ENCODE measurements at places on chromosomes 12 and 14. TPM values are rescaled to one million over a fixed set of nuclear protein-coding genes. Genes with fewer than 3 reads are reported as not detected.

DNA sequence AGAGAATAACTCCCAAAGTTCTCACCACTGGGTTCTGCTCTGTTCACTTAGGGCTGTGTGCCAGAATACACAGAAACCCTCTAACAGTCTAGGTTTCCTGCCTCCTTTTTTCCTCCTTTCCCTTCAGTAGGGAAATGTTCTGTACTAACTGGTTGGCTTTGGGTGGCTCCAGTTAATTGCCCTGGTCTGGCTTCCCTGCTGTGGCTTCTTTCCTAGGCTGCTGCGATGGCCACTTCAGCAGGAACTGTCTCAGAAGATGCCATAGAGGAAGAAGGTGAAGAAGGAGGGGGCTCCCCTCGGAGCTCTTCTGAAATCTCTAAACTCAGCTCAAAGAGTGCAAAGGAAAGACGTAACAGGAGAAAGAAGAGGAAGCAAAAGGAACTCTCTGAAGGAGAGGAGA is 115.2 kb downstream of the SCN8A start:
- no peak for DNase-seq

DNA sequence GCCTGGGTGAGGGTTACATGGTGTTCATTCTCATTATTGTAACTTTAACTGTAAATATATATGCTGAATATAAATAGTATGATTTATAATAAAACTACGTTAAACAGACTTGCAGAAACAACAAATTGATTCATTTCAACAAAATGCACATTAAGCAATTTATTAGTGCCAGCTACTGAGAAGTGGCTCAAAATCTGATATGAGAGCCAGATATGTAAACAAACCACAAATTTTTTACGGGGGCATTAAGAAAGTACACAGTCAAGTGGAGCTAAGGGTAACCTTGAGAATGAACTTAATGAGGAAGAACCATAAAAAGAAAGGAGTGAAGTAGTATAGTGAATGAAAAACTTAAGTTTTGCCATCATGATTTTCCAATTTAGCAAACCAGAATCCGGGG is 40.3 kb downstream of the CEP128 start:
- DNase-seq, result no peak

DNA sequence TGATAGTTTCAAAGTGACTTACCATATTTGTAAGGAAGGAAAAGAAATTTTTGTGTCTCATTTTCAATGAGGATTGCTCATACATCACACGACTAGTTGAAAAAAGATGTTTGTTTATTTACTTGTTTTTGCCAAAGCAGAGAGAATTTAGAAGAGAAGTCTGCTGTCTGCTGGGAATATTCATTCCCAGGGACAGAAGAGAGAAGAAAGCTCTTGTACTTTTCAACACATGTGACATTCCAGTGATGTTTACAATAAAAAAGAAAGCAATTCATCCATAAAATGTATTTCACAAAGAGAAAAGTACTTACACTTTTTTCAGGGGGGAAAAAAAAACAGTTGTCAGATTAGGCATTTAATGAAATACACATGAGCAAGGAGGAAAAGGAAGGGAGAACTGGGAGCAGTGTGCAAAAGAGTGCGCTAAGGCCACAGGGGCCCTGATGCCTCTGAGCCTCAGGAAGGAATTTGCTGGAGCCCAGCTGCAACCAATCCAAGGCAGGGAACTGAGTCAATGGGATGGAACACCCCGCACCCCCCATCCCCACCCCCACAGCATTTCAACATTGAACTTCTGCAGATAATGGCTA is 115.0 kb downstream of the RPAP3 start:
- no peak for DNase-seq

DNA sequence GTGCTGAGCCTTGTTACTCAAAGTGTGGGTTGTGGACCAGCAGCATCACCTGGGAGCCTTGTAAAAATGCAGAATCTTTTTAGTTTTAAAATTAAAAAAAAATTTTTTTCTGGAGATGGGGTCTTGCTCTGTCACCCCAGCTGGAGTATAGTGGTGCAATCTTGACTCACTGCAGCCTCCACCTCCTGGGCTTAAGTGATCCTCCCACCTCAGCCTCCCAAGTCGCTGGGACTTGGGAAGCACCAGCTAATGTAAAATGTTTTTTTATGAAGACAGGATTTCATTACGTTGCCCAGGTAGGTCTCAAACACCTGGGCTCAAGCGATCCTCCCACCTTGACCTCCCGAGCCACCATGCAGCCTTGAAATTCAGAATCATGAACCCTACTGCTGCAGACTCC is 14.4 kb downstream of the MYBPC1 start:
- no peak for DNase-seq

- no peak for DNase-seq
Observed at GRCh38 chr14:66496188-66496807, 10.1 kb downstream of the CCDC196 start.

- no peak for DNase-seq
Observed at GRCh38 chr14:51207621-51208020, 32.4 kb upstream of the TMX1 start.

GRCh38 chr14:95895720-95896119 is 19.1 kb downstream of the TUNAR start:
- DNase-seq, result no peak

DNA sequence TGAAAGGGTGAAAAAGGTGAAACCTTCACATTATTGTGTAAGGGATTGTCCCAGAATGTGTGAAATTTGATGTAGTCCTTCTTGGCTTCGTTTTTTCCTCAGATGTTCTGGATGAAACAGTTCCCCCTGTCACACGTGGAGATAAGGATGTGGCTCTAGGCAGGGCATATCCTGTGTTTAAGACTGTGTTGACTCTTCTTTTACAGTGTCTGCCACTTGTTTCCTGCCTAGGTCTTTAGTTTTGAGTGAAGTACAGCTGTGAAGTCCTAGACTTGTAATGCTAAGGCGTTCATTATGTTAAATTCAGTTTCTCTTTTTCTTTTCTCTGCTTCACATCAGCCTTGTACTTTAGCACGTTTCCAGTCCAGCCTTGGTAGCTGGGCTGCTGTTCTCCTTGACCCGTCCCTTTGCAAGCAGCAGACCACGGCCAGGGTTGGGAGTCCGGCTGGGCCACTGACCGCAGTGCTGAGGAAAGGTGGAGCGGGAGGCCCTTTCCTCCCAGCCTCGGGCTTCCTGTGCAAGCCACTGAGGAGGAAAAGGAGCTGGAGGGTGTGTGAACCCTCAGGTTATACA is 59.1 kb downstream of the RASSF3 start:
- no peak for DNase-seq

DNA sequence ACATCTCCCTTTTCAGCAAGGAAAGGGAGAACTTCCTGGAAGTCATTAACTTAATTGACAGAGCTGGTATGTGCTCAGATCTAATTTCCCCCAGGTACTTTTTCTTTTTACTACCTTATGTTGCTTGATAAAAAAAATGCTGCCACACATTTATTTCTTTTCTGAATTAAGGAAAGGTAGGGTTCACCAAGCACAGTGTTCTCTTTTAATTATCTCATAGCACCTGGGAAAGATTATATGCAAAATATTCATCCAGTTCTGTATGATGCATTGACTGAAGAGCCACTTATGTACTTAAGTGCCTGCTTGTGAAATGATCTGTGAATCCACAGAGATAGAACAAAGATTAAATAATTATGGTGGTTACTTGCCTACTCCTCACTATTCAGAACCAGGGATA is 25.1 kb downstream of the KCNC2 start:
- DNase-seq, result peak; percentile 23

DNA sequence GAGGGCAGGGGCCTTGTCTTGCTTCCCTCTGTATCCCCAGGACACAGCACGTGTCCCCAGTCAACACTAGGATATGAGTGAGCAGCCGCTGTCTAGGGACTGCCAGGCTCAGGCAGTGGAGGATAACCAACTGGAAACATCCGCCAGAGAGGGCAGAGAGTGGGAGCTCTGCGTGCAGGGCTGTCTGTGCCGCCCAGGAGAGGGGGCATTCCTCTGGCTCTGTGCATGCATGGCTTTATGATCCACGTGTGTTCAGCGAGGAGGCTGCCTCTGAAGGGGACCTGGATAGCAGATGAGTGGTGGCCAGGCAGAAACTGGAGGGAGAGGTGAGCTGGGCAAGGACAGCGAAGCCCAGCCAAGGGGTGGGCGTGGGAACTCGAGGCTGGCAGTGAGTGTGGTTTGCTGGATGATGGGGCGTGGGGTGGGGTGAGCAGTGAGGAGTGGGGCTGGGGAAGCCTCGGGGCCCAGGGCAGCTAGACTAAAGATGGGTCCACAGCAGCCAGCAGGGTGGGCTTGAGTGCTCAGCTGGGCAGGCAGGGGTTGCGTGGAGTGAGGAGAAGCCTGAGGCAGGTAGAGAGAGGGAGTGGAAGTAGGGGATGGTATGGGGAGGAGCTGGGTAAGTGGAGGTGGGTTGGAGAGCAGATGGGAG is 72.9 kb downstream of the PRIMA1 start:
- no peak for DNase-seq

- DNase-seq, result no peak
Observed at GRCh38 chr12:29807129-29807528, 23.4 kb upstream of the TMTC1 start.

- no peak for DNase-seq
Observed at GRCh38 chr12:51322452-51322851, 1.5 kb downstream of the BIN2 start.

DNA sequence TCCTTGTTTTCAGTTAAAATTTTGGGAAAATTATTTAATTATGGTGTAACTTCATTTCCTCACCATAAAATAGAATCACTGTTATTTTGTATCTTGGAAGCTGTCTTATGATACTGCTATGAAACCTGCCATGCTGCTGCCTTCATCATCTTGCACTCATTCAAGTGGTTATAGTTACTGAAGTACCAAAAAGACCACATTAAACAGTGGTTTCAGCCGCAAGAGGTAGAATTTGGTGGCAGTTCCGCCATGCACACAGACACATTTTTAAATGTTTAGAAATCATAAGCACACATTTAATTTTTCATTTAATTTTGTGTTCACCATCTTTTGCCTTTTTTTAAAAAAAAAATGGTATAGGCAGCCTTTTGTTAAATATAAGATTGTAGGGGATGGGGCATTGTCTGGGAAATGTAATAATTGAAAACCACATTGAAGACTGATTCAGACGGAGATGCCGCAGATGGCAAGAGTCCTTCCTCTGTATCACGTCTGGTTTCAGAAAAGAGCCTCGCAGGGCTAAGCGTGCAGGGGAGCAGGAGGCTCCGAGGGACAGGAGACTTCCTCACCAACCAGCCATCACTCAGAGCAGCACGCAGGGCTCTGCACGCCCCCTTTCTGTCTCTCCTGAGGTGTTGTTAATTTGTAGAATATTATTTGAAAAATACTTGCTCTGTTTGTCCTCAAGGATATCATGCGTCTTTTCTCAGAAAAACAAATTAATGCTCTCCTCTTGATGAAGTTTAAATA is 115.2 kb upstream of the PELI2 start:
- DNase-seq, result no peak

ZNF605 gene
- polyA plus RNA-seq, result 32.8 TPM

B4GALNT3 gene
- 21.6 TPM for polyA plus RNA-seq

PIGH gene
- polyA plus RNA-seq, result 40.5 TPM

ITGA5 gene
- polyA plus RNA-seq, result 50.0 TPM

CDCA4 gene
- 18.7 TPM for polyA plus RNA-seq

Data from renal pelvis (tissue), 12 donors.